ENCODE measurements at places on chromosomes 2 and 18.

DNA sequence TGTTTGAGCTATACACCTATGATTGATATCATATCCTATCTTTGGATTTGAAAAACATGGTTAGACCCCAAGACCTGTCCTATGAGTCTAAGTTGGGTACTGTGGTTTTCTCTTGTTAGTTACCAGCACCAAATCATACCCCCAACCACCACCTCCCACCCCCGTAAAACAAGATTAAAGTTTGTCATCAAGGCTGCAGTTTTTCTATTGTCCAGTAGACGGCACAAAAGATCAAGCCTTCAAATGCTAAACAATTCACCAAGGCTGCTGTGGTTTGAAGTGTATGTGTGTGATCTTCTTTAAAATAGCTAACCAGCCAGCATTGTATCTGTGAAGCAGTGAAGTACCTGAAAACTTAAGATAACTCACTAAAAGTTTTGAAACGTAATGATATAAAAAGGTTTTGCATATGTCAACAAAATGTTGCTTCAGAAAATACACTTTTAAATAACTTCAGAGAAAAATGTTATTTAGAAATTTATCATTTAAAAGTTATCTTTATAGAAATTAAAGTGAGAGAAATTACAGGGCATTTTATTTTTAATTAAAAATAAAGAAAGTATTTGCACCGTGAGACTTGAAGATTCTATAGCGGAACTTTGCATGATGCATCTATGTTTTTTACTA is 5.8 kb upstream of the MEIS1 start:
- DNase-seq = peak; percentile 11

- no peak for DNase-seq
These were observed 718.2 kb upstream of the SOX11 start for GRCh38 chr2:4973973-4974372.

DNA sequence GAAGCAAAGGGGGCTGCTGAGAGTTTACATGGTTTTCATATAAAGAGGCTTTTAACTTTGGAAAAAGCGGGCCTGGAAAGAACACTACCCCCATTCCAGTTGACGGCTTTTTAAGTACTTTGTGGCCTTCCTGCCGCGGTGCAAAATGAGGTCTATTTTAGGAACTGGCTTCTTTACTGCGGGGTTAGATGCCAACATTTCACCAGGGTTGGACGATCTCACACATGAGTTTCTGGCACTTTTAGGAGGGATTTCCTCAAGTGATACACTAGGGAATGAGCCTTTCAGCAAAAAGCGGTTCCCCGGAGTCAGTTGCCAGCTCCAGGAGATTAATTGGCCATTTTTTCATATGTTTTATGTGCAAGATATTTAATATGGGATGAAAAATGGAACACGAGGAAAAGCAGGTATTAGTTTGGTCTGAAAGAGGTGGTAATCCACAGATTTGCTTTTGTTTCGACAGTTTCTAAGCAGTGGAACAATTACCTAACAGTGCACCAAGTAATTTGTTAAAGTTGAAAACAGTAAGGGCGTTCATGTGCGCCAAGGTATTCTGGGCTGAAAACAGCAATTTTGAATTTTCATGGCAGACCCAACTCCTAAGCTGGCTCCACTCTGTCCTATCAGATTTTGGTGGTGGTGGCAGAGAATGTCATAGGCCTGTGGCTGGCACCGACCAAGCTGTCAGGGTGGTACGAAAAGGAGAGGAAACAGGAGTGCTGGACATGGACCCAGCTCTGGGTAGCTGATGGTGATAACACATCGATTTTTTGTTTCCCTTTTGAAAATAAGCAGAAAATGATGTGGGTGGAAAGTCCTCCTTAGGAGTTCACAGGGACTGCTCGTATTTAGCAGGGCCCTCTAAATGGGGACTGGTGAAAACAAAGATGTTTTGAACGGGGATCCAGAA is 55.6 kb upstream of the FZD5 start:
- DNase-seq = no peak

DNA sequence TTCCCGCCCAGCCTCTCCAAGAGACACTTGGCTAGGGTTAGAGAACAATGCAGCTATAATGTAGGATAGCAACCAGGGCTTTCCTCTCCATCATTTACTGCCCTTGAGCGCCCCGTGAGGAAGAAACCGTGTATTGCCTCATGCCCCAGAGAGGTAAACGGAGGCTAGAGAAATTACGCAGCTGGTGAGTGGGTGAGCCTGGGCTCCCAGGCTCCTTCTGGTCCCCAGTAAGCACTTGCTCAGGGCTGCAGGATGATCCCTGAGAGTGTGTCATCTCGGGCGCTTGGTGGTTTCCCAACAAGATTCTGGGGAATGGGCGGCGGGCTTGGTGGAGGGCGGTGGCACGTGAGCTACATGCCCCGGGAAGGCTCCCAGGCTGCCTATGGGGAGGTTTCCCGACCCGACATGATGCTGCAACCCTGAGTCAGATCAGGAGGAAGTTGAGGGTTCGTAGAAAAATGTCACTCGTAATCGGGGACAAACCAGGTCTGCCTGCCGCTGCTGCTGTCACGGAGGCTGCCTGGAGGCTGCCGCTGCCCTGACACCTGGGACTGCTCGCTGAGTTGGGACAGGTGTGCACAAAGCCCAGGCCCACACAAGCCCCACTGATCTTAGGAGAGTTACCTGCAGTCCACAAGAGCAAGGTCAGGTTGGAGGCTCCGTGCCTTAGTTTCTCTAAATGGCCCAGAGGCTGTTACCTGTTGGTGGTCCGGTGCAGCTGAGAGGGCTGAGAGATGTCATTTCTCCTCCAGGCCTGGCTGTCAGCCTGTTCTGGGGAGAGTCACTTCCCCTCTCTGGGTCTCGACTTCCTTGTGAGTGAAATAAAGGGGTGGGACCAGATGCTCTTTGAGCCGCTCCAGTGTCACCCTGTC is at the start of gene GPR55:
Gene GPR55 (minus strand): TSS at position 773 of the 872 bp plus-strand sequence. CDS start 14,280 bp downstream, outside the sequence.
- peak; percentile 59 for DNase-seq

- no peak for DNase-seq
These were observed 47.6 kb upstream of the FN1 start for GRCh38 chr2:215483431-215483830.

DNA sequence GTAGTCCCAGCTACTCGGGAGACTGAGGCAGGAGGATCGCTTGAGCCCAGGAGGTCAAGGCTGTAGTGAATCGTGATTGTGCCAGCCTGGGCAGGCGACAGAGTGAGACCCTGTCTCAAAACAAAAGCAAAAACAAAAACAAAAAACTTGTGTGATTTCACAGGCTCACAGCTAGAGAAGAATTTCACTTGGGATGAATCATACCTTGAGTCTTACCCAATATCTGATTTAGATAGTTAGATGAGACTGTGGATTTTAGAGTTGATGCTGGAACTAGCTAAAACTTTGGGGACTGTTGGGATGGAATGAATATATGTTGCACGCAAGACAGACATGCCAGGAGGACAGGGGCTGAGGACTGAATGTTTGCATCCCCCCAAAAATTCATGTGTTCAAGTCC is 4.4 kb downstream of the ANKRD29 start:
- DNase-seq = no peak

GRCh38 chr2:18999198-18999597 is 359.2 kb downstream of the OSR1 start:
- DNase-seq = no peak

GRCh38 chr18:58054041-58054781 is 10.2 kb downstream of the NEDD4L start:
- DNase-seq = no peak

DNA sequence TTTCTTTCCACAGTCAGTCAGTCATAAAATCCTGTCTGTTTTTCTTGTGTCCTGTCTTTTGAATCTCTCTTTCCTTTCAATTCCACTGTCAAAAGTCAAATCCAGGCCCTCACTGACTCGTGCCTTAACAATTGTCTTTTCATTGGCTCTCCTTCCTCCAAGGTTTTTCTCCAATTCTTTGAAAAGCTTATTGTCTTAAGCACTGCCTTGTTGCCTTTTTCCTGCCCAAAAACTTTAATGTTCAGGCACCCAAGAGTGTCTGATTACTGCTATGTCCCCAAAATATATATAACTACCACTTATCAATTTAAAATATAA is 13.9 kb upstream of the SULT1C4 start:
- DNase-seq = no peak

- DNase-seq = no peak
These were observed 495 bp upstream of the TTC32 start for GRCh38 chr2:19902216-19902740.

DNA sequence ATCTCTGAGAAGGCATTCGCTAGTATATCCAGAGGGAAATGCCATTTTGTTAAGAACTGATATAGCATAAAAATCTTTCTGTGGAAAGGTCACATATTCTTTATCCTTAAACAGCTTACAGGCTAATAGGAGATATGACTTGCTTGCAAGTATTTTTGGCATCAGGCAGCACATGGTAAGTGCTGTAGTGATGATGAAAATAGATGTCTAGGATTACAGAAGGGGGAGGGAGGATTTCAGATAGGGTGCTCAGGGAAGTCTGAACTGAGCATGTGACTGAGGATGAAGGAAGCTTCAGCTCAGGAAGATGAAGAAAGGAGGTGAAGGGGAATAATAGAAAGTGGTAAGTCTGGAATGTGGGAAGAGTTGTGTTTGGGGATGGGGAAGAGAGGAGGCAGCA is 158.5 kb upstream of the NOSTRIN start:
- no peak for DNase-seq

GRCh38 chr2:177553176-177553884 is 160.8 kb downstream of the AGPS start:
- DNase-seq = no peak

GRCh38 chr2:233471291-233472035 is 95.1 kb downstream of the USP40 start:
- DNase-seq = no peak

DNA sequence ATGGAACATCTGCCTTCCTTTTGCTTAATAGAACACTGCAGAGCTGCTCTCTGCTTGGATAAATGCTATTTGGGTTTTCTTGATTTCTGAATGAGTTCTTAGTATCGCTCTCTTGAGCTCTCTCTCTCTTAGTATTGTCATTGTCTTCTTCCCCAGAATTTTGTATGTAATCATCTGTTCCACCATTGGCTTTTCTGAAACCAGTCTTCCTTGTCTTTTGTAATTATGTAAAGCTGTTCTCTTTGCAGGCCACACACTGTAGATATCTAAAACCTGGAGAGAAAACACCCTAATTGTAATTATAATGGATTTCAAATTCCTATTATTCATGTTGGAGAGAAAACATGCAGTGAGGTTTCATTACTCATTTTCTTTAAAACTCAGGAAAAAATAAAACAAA is 333.1 kb upstream of the CHAC2 start:
- DNase-seq = no peak

GRCh38 chr18:58671632-58672564 is 633 bp downstream of the MALT1 start:
- peak; percentile 59 for DNase-seq

- no peak for DNase-seq
These were observed 150.6 kb downstream of the MYT1L start for GRCh38 chr2:2180446-2180845.

DNA sequence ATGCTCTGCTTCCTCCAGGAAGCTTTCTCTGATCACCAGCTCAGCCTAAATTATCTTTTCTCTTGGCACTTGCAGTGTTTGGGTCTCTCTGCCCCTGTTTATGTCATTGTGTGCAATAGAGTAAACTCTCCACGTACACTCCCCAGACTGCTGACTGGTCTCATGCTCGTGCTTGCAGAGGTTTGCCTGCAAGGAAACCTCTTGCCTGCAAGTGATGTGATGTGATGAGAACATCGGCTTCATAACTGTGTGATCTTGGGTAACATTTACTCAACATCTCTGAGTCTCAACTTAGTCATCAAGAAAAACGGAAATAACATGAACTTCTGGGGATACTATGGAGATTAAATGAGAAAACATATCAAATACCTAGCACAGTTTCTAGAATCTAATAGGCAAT is 92.3 kb downstream of the BIN1 start:
- DNase-seq = no peak

DNA sequence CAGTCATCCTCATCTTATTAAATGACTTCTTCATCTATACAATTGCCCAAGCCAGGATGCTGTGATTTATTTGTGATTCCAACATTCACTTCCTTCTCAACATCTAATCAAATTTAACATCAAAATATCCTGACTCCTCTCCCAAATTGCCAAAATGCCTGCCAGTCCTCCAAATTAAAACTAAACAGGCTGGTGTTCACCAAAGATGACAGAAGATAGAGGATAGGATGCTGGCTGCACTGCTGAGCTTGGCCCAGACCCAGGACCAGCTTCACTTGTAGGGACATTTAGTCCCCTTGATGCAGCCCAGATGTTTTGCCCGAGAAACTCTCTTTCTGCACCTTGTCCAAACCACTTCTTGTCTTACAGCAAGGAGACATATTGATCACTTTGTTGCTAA is 540.0 kb upstream of the CNTNAP5 start:
- no peak for DNase-seq

GRCh38 chr18:2967357-2967756 is 45.6 kb downstream of the LPIN2 start:
- peak; percentile 42 for DNase-seq

- DNase-seq = no peak
These were observed 21.9 kb upstream of the ALPI start for GRCh38 chr2:232434091-232434490.

- peak; percentile 19 for DNase-seq
These were observed 81.9 kb downstream of the EHBP1 start for GRCh38 chr2:62787386-62787785.

DNA sequence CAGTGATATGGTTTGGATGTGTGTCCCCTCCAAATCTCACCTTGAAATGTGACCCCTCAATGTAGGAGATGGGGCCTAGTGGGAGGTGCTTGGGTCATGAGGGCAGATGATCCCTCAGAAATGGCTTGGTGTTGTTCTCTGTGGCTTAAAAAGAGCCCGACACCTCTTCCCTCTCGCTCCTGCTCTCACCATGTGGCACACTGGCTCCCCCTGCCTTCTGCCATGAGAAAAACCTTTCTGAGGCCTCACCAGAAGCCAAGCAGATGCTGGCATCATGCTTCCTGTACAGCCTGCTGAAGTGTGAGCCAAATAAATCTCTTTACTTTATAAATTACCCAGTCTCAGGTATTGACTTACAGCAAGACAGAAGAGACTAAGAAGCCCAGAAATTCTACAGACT is 357.1 kb downstream of the NRXN1 start:
- DNase-seq = no peak

DNA sequence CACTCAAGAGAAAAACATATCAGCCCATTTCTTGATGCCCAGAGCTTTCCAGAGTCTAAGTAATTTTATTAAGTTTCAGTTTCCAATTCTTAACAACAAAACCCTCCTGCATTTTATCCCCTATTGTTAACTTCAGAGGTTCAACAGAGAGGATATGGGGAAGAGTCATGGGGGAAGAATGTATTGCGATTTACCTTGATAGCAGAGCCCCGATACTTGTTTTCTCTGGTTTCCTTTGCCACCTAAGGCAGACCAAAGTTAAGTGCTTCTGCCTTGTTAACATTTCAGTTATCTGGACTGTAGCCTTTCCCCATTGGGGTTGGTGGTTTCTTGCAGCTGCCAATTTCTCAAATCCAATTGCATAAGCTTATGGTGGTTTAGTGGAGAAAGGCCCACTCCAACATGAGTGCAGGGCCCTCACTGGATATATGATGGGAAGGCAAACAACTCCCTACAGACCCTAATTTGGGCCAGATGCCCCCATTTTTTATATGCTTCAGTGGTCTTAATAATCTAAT is 82.0 kb upstream of the ITGB6 start:
- DNase-seq = no peak

Measured in CD4-positive, alpha-beta T cell treated with Interleukin-17A for 1 hour (primary cell).